Activated T-cell treated with anti-CD3 and anti-CD28 coated beads for 4 hours (primary cell): ENCODE measurements at places on chromosomes 13 and 19.

GRCh38 chr13:43057653-43058317 is 34.4 kb downstream of the DNAJC15 start:
- no peak for DNase-seq

- no peak for DNase-seq
Measured at GRCh38 chr13:77878190-77878589, 40.4 kb downstream of the EDNRB start.

GRCh38 chr13:111289251-111289650 is 31.2 kb upstream of the TEX29 start:
- no peak for DNase-seq

- DNase-seq: no peak
Measured at GRCh38 chr19:53190253-53190652, 2.9 kb downstream of the ZNF665 start.

DNA sequence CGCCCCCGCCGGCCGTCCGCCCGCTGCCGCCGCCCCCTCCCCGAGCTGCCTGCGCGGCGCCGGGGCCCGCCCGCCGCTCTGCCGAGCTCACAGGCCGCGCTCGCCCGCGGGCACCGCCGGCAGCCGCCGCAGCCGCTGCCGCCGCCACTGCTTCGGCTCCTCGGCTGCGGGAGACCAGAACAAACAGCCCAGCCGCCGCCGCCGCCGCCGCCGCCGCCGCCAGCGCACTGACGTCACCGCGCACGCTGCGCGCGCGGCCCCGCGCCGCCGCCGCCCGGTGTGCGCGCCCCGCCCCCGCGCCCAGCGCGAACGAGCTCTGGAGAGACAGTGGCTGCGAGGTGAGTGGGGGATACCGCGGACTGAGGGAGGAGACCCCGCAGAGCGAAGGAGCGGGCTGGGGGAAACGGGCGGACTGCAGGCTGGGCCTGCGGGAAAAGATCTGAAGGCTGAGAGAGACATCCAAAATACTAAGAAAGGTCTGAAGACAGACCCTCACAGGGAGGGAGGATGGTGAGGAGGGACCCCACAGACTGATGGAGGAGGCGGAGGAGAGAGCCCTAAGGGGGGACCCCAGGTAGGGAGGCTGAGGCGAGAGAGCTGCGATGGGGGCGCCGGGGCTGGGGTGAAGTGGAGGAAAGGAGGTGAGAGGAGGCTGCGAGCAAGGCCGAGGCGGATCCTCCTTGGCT is at the start of gene BRD4:
Gene BRD4, minus strand, starts transcription at position 229 of the 686 bp plus-strand sequence. CDS start 59,440 bp downstream, outside the sequence.
- peak; percentile 67 for DNase-seq

- no peak for DNase-seq
Measured at GRCh38 chr13:59673286-59673685, 490.4 kb downstream of the DIAPH3 start.

GRCh38 chr13:113526466-113527220 is 36.1 kb upstream of the DCUN1D2 start:
- no peak for DNase-seq

- DNase-seq: no peak
Measured at GRCh38 chr13:49395451-49395865, 48.4 kb downstream of the CAB39L start.

GRCh38 chr19:39971380-39972035 is 543 bp downstream of the PSMC4 start:
- DNase-seq: no peak

- peak; percentile 53 for DNase-seq
Measured at GRCh38 chr19:33143897-33144405, 12.0 kb downstream of the WDR88 start.

DNA sequence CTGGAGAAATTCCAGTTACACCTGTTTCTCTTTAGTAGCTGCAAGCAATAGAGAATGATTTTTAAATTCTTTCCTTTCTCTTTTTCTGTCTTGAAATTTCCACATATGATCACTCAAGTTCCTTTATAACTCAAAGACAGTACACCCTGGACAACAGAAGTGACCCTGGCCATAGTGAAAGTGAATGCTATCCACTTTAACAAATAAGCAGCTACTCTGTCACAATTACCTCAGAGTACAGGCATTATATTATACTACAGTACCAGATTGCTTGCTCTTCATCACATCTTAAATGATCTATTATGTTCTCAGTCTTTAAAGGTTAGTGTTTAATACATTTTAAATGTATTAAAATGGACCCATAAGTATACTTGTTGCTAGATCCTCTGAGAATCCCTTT is 136.2 kb downstream of the KLF12 start:
- no peak for DNase-seq

GRCh38 chr19:4365341-4365740 is 22.0 kb downstream of the MPND start:
- DNase-seq: no peak

DNA sequence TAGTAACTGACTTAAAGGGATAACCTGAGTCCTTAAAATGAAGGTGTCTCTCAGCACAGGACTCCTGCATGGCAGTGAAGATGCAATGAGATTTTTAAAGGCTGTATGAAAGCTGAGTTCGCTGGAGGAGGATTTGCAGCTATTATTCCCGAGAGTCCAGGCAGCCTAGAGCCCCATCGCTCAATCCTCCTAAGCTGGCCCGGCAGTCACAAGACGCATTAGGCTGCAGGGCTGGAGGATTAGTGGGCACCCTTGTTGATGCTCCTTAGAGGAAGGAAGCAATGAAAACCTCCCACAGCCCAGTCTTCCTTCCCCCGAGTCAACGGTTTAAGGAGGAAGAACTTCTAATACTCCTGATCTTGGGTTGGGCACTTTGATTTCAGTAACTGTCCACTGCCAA is 239.5 kb downstream of the EFNB2 start:
- no peak for DNase-seq

DNA sequence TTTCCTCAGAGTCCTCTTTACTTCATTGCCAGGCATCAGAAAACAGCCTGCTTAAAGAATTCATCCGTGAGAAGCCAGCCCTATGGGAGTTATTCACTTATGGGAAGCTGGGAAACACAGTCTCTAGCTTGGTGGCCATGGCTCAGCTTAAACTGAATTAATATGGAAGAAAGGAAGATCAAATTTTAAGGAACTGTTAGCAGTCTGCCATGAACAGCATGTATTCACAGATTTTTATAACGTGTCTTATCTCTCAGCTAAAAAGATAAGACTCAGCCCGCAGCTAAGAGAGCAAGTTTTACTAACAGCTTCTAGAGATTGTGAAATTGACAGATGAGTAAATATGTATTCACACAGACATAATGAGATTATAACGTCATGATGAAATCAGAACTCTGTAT is 253.7 kb upstream of the RXFP2 start:
- DNase-seq: no peak

DNA sequence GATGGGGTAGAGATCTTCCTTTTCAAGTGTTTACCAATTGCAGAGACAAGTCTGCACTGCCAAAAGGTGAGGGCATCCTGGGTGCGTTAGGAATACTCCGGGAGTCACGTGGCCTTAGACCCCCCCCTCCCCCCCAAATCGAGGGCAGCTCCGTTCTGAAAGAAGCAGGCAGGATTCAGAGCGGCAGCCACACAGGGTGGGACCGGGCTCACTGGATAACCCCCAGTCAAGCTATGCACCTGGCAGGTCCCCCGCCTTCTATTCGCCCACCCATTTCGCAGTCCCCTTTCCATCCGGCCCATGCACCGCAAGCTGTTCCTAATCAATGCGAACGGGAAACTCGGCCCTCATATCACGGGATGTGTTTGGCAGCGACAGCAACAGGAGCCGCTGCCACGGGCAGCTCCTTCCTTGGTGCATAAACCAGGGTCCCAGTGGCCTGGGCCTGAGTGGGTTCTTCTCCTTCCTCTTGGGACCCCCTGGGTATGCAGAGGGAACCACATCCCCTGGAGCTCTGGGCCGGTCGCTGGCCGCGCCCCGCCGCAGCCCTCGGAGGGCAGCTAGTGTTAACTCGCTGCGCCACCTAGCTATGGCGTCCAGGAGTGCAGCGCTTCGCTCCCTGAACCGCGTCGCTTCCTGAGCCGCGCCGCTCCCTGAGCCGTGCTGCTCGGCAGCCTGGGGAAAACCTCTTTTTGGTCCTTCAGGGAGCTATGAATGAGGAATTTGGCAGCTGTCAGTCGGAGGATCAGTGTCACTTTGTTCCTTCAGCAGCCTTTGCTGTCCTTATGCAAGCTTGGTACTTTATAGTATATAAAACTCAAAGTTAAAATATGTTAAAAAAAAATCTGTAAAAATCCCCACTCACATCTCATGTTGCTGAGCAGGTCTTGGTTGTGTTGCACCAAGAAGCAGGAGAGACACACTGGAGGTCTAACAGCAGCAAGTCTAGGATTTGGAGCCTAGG is 41.4 kb downstream of the LYL1 start:
- peak; percentile 72 for DNase-seq

GRCh38 chr13:75071395-75071794 is 410.6 kb downstream of the TBC1D4 start:
- no peak for DNase-seq

DNA sequence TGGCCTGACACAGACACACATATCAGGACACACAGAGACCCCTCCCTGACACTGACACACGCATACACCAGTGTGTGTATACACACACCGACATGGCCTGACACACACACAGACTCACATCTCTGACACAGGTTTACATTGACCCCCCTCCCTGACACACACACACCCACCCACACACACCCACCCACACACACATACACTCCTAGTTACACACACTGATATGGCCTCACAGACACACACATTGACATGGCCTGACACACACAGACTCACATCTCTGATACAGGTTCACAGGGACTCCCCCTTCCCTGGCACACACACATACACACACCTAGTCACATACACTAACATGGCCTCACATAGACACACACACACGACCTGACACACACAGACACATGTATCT is 4.4 kb upstream of the NFIX start:
- no peak for DNase-seq

DNA sequence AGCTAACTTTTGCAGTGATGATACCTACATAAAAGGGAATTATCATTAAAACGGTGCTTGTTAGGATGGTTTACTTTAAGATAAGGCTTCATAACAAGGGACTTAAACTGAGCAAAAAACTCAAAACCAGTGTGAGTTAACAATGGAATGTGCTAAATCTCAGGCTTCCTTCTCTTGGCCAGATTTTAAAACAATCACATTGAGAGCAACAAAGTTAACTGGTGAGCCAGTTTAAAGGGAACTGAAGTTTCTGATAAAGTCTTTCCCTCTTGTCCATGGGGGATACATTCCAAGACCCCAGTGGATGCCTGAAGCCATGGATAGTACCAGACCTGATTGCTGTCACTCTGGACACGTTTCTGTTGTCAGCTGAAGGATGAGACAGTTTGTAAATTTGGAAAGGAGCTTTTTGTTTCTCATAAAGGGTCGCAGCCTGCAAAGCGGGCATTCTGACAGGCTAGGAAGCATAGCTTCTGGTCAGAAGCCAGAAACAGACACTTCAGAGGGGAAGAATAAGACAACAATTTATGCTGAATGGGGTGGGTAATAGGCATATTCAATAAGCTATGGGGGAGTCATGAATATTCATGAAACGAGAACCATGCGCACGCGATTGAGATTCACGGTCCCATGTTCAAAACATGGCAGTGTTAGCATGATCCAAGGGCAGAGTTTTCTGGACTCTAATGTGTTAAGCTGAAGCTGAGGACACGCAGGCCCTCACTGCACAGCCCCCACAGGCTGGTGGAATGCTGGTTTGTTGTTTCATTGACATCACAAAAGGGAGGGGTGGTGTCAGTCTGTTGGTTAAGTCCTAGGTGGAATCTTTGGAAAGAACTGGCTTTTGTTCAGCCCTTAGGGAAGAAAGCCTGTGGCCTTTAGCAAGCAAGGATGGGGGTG is 150.6 kb upstream of the RNF113B start:
- DNase-seq: no peak

DNA sequence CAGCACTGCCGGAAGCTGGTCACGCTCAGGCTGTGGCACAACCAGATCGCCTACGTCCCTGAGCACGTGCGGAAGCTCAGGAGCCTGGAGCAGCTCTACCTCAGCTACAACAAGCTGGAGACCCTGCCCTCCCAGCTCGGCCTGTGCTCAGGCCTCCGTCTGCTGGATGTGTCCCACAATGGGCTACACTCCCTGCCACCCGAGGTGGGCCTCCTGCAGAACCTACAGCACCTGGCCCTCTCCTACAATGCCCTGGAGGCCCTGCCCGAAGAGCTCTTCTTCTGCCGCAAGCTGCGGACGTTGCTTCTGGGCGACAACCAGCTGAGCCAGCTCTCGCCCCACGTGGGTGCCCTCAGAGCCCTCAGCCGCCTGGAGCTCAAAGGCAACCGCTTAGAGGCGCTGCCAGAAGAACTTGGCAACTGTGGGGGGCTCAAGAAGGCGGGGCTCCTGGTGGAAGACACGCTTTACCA is 3.2 kb upstream of the MAP2K7 start:
- no peak for DNase-seq

DNA sequence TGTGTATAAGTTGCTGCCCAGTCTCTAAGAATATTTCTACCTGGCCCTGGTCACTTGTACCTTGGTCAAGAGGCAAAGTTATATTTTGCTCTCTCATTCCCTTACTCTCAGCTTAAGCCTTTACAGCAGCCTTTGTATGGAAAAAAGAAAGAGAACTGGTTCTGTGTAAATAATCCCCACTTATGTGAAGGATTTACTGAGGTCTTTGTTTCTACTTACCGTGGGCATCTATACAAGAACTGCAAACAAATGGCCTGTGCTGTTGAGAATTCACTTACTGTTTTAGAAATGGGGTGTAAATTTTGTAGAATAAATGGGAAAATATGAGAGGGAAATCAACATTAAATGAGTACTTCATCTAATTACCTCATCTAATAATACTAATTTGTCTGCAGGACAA is 267.4 kb downstream of the PCDH20 start:
- DNase-seq: no peak

DNA sequence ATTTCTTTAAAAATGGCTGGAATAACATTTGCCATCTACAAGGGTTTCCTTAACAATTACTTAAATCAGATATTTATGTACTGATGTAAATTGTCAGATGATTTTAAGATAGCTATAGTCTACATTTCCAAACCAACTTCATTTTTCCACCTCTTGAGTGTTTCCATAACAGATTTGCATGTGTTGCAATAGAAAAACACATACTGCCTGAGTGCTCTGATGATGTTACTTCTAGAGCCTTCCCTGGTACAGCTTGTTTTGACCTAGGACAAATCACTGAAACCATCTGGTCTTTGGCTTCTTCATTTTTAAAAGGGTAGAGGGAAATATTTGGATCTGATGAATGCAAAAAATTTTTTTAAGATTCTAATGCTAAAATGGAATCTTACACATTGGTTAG is 245.9 kb downstream of the PCDH9 start:
- DNase-seq: no peak

DNA sequence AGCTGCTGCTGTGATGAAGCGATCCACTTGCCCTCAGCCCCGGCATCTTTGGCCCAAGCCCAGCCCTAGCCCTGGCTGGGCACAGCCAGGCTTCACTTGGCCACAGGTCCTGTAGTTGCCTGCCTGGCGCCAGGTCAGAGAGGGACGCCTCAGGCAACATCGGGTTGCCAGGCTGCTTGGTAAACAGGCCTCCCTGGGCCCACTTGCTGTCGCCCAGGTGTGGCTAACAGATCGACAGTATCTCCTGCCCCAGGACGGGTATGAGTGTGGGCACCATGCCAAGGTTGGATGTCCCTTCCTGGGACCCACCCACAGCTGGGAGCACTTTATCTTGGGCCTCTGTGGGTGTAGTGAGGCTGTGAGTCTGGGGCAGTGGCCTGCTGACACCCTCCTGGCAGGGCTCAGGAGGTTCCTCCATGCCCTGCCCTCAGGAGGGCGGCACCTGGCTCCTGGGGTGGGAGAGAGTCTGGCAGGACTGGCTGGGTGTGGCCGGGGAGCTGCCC is 27.8 kb downstream of the CARM1 start:
- DNase-seq: no peak

- no peak for DNase-seq
Measured at GRCh38 chr13:100300708-100301107, 211.8 kb downstream of the PCCA start.
